Lung microvascular endothelial cell (primary cell): ENCODE measurements at places on chromosomes 4 and X.

DNA sequence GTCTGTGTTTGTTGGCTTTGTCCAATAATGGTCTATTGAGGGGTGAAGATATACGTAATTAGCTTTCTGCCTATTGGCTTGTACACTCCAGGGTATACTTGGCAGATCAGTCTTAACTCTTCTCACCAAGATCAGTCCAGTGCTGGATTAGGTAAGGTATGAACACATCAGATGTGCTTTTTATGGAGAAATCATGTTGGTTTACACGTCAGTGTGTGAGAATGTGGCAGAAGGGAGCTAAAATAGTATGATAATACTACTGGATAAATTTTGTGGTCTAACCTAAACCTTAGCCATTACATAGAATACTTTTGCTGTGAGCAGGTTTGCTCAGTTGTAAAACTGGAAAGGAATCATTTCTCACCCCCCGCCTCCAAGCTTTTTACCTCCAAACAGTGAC, 4.2 kb downstream of the PDHA1 start:
- no peak for DNase-seq

DNA sequence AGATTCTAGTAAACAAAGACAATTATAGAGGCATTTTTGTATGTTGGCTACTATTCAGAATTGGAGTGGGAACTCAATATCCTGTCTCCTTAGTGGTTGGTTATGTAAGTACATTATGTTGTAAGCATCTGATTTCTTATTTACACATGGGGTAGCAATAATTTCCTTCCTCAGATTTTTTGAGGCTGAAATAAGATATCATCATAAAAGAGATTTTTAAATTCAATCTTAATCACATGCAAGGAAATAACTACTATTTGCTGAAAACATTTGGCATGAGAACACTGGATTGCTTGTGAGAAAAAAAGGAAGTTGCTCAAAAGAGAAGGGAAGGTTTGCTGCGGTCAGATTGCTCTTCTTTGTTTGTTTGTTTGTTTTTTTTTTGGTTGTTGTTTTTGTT, 437.7 kb upstream of the HS3ST1 start:
- no peak for DNase-seq

GRCh38 chrX:18883234-18883960, 100.5 kb downstream of the PHKA2 start:
- no peak for DNase-seq

GRCh38 chr4:106401157-106401556, 32.6 kb upstream of the GIMD1 start:
- no peak for DNase-seq

DNA sequence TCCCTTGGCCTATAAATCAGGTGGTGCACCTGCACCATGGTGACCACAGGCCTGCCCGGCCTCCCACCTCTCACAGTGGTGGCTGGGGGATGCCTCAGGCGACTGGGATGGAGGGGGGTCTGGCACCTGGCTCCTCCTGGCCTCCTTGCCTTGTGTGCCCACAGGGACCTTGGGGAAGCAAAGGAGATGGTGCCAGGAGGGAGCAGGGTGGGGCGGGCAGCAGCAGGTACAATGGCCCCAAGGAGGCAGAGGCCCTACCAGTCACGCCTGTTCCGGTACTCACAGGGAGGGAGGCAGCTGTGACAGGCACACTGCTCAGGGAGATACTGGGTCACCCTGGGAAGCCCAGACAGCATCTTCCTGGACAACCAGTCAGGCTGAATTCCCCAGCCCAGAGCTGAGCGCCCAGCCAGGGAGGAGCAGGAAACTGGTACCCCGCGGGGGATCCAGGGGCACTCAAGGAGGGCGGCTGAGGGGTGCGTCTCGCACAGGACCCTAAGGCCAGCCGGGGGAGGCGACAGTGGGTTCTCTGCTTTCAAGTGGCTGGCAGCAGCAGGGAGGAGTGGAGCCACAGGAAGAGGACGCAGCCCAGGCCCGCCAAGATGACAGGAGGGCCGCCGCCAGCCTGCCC, 1.2 kb upstream of the TREX2 start:
- no peak for DNase-seq
